Smooth muscle cell of trachea (primary cell): ENCODE measurements at places on chromosomes 6 and 20. TPM values are rescaled to one million over a fixed set of nuclear protein-coding genes. Genes with fewer than 3 reads are reported as not detected.

The CCN6 gene
- not detected in 2 replicates for total RNA-seq

The PTCHD4 gene
- total RNA-seq: 0.15 and 3.5 TPM in 2 replicates

The C6orf15 gene
- total RNA-seq: not detected in 2 replicates

The HLA-DQA1 gene
- total RNA-seq: not detected in 2 replicates

The POM121L2 gene
- total RNA-seq: not detected in 2 replicates

The SLC29A1 gene
- 9.5 and 19.2 TPM in 2 replicates for total RNA-seq

The SDCBP2 gene
- total RNA-seq: 1.9 and 2.3 TPM in 2 replicates
